ENCODE measurements at places on chromosomes 3 and 15.

- DNase-seq, result no peak
These were observed 14.8 kb downstream of the SCAMP2 start for GRCh38 chr15:74858369-74858740.

DNA sequence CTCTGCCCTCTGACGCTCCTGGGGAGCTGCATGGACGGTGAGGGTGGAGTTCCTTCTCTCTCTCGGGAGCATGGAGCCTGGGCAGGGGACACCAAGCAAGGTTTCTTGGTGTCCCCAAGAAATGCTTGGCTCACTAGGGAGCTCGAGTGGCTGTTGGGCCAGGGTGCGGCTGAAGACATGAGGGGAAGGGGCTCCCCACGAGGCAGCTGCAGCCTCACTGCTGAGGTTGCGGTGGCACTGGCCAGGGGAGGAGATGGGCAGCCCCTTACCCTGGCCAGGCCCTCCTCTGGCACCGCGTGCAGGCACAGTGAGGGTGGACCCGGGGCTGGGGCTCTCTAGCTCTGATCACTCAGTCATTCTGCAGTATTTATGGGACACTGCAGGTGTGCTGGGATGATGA, 43.5 kb upstream of the SLC41A3 start:
- DNase-seq, result no peak

DNA sequence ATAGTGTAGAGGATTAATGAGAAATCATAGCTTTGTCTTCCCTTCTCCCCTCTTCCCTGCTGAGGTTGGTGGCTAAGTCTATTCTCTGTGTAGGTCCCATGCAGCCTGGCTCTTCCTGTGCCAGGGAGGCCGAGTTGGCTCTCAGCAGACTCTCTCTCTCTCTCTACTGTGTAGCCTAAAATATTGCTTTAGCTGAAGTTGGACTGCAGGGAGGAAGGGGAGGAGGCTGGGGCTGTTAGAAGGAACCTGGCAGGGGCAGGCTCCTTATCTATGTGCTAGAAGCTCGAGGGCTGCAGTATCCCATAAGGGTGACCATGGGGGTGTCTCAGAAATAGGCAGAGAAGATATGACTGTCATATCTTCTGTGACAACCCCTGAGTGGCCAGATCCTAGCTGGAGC, 160.8 kb downstream of the EPHB1 start:
- DNase-seq, result no peak

DNA sequence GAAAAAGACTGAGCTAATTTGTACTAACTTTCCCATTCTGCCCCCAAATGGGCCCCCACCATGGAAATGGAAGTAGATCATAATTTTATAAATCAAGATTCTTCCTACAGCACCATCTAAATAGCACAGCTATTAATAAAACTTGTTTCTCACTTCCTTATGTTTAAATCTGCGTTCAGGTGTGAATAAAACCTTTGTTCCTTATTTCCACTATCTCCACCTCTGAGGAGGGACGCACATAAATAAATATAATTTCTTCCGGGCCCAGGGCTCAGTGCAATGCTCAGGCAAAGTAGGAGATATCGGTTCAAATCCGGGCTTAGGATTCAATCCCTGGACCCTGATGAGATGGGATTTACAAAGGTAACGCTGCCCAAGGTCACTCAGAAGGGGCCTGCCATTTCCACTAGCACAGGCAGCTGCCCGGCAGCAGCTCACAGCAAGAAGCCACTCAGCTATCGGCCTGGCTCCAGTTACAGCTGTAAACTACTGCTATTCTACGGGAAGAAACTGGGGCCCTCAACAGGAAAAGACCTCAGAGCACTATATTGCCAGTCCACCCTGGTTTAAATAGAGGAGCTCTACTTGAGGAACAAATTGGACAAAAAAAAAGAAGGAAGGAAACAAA, 52.5 kb downstream of the FOXP1 start:
- no peak for DNase-seq

DNA sequence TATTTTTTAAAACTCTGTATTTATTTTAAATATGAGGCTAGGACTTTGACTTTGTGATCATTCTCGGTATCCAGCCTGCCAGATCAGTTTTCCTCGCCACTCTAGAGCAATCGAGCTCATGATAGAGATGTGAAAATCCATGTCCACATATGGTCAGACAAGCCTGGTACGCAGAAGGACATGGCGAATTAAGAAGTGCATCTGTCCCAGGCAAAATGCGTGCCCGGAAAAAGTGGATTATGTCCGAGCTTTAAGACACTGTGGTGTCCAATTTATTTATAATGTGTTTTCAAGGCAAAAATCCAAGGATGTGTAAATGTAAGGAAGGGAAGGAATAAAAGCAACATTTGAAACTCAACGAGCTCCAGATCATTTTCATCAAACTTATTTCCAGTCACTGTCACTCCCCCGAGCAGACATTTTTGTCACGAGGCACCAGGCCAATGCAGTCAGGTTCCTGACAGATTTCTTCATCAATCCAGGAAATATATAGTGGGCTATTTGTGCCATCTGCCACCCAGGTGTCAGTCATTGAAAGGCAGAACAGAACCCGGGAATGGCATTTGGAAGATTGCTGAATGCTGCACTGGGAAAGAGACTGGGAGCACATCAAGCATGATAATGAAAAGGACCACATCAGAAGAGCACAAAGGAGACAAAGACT, 825.7 kb downstream of the SQOR start:
- DNase-seq, result no peak

DNA sequence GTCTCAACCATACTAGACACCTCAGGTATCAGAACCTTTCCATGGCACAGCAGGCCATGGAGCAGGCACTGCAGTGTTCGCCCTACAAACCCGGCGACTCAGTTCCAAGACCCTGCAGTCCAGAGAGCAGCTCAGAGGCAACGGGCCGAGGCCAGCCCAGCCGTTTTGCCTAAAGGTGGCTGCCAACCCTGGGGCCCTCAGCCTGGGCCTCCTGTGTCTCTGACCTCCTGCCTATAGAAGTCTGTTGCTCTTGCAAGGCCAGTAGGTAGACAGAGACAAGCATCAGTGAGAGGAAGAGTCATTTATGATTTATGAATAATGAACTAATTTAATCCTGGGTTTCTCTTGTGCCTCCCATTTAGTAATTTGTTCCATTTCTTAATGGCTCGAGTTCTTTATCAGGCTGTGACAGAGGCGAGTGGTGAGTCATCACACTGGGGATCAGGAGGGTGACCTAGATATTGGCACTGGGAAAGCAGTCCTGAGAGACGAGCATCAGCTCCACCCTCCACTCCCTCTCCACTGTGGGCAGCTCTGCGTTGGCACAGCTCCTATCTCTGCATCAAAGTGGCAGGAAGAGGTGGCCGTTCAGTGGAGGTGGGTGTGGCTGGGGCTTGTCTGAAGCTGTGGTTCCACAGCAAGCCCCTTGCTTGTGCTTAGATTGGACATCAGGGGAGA, 79.8 kb downstream of the ABHD5 start:
- DNase-seq, result no peak

DNA sequence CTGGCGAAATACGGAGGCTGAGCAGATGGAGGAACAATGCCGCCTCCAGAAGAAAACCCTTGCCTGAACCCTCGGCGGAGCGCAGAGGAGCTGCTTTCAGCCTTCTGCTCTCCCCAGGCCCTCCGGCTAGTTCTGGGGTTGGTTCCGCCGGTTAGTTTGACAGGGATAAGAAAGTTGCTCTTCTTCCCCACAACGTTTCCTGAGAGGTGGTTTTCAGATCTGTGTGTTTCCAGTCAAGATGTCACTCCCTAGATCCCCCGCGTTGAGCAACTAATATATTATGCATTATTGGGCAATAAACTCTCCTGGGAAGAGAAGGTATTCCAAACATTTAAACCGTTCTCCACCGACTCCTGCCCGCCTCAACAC, 551 bp downstream of the NLGN1 start:
- DNase-seq, result no peak

GRCh38 chr15:75182187-75183131, 19.2 kb upstream of the C15orf39 start:
- no peak for DNase-seq

DNA sequence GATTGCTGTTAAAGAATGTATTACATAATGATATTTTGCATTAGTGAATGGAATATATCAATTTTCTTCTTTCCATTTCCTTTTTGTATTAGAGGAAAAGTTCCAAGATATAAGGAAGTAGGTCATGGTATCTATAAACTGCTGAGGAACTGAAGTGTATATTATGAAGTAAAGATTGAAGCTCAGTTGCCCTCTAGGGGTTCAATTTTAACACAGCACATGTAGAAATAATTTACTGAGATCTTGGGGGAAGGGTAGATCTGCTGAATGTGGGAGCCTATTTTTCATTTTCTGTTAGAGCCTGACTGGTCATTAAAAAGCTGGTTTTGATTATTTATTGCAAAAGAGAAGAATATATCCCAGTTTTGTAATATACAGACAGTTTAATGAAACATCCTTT, 45.2 kb downstream of the CMC1 start:
- no peak for DNase-seq

GRCh38 chr3:100261485-100261903, 702 bp downstream of the TBC1D23 start:
- no peak for DNase-seq

DNA sequence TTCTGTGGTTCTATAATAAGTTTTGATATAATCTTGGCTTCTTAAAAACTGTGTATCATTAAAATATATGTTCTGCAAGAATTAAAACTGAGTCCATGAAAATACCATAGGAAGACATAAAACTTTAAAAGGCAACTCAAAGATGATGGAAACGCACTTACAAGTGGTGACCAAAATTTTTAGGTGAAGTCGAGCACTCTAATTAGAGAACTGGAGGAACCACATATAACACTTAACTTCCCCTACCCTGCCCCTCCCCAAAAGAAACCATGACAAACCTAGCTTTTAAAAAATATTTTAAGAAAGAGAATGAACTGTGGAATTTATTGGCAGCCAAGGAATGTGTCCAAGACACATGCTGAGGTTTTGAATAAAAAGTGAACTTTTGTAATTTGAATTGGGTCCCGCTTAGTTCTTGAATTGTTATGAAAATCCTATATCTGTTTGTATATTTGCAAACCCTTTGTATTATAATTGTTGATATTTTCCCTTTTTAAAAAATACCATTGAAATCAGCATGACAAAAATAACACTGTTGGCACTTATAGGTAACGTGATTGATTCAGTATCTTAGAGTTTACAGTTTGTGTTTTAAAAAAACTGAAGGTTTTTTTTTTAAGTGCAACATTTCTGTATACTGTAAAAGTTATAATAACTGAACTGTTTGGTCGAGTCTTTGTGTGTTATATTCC, 7.7 kb downstream of the NR2F2 start:
- no peak for DNase-seq

DNA sequence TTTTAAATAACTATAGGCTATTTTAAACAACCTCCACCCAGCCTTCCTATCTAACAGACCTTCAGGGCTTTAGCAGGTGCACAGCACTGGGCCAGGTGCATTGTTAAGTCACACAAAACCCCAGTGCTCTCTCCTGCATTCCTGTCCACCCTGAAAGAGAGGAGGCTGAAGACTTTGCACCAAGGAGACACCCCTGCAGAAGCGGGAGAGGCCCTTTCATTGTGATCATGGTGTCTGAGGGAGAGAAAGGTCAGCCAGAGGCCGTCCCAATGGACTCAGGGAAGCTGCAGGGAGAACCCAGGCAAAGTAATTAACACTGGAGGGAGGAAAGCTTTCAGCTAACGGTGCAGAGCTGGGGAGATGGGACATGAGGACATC, 5.2 kb downstream of the LRIG1 start:
- DNase-seq, result no peak

- no peak for DNase-seq
These were observed 381.2 kb upstream of the ATP11B start for GRCh38 chr3:182412066-182412465.

GRCh38 chr3:184308744-184309143, 5.7 kb upstream of the EIF4G1 start:
- no peak for DNase-seq

DNA sequence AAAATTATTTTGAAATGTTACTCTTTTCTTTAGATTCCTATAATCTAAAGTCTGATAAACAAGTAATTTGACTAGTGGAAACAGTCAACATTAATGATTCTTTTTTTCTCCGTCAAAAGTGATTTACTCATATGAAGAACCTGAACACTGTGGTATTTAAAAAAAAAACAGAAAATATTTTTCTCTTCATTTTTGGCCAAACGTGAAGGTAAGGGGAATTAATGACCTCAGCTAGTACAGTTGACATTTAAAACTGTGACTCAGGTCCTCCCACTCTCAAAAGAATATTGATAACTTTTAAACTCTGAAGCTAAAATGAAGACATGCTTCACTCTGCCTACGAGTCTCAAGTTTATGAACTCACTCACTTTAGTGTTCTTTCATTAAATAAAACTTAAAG, 34.5 kb downstream of the TIGIT start:
- no peak for DNase-seq

GRCh38 chr3:194387276-194387675, 11.8 kb downstream of the GP5 start:
- DNase-seq, result no peak

DNA sequence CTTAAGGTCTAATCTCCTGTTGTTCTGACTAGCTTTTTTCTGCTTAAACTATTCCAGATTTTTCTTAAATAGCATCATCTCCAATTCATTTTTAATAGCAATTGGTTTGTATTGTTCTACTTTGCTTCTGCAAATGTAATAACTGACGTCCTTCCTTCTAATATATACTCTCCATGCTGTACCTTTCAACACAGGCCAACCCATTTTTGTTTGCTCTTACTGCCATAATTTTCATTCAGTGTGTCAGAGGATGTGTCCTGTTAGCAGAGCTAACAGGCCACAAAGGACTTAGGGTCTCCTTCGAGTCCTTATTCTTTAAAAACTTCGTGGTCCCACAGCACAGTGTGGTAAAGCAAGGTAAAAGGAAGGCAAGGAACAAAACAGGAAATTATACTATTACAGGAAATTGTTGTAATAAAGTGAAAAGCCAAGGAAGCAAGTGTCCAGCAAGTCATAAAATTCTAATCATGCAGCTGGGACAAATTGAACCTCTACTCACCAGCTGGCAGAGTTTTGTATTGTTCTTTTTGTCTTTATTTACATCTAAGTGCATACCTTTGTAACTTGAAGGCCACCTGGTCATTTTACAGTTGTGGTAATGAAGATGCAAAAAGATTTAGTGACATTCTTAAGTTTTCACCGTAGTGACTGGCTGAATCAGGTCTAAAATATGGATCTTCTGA, 64.9 kb upstream of the ZBTB20 start:
- no peak for DNase-seq

- DNase-seq, result no peak
These were observed 60.5 kb downstream of the SPTSSB start for GRCh38 chr3:161310649-161311423.

- DNase-seq, result no peak
These were observed 58.9 kb downstream of the TMCC1 start for GRCh38 chr3:129834580-129834979.

GRCh38 chr15:101535170-101535902, 45.8 kb upstream of the PCSK6 start:
- DNase-seq, result no peak
